ENCODE measurements at places on chromosomes 13 and 19. TPM values are rescaled to one million over a fixed set of nuclear protein-coding genes. Genes with fewer than 3 reads are reported as not detected.

DNA sequence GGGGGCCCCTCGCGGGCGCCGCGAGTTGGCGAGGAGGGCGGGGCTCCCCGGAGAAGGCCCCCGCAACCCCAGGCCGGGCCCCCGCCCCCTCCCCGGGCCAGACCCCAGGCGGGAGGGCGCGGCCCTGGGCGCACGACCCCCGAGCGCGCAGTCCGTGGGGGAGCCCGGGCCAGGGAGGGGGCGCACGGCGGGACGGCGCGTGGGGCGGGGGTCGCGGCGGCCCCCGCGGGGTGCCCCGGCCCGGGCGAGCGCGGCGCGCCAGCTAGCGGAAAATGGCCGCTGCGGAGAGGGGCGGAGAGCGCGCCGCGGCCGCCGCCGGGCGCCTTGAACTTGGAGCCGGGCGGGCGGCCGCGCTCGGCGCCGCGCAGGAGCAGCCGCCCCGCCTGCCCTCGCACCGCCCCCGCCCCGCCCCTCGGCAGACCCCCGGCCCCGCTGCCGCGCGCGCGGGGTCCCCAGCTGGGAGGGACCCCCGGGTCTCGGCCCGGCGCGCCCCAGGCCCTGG lies 6.4 kb upstream of the NFIC start:
- no peaks in the 10 kb centered on the region for H3K36me3 ChIP-seq
- peak overlapping the region; percentile 76 for H3K4me3 ChIP-seq
- H3K4me1 ChIP-seq = no peaks in the 10 kb centered on the region
- no peaks in the 10 kb centered on the region for H3K27me3 ChIP-seq

DNA sequence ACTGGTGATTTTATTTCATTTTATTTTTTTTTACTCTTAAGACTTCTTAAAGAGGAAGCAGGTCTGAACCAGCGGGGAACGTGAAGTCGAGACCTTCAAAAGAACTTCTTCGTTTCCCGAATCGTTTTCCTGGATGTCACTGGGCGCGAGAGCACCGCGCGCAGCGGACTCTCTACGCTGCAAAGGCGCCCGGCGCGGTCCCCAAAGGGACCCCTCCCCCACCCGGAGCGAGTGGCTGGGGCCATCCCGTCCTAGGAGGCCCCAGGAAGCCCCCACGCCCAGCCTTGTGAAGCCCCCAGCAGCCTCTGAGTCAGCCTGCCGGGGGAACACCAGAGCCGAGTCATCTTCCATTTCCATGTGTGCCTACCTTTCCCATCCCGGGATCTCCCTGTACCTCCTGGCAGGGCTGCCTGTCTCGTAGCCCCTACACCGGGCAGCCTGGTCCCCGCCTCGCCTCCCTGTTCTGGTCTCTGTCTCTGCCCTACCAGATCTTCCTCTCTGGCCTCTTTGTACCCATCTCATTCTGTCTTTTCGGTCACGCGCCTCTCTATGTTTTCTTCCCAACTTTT lies 608 bp downstream of the CD70 start:
- peaks cover 84% of the 10 kb centered on the region for H3K27me3 ChIP-seq
- H3K27ac ChIP-seq = no peak overlapping the region
- no peaks in the 10 kb centered on the region for H3K36me3 ChIP-seq
- no peak for DNase-seq

GRCh38 chr13:43126420-43126819 lies 103.0 kb downstream of the DNAJC15 start:
- no peak for DNase-seq
- H3K4me3 ChIP-seq = no peak overlapping the region
- H3K27ac ChIP-seq = no peak overlapping the region
- H3K4me1 ChIP-seq = peaks cover 22% of the 10 kb centered on the region
- no peaks in the 10 kb centered on the region for H3K36me3 ChIP-seq

DNA sequence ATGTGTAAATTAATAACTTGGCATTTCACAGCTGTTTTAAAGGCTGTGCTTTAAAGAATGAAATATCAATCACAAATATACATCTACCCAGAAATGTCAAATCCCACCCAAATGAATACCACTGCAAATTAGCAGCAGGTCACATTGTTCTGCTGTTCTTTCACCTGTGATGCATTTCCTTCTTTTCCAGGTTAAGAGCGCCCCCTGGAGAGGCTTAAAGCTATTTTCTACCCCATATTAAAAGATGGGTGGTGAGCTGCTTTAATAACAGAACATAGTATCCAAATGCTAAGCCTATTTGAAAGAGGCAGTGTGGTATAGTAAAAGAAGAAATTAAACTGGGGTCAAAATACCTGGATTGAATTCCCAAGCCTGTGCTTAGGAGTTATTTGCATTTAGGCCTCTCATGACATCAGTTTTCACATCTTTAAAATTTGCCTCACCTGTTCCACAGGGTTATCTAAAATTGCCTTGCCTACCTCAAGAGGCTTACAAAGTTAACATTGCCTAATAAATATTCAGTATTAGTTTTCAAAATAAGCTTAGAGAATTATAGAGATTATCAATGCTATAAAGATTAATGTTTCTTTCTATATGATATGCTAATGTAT lies 396.9 kb upstream of the SLITRK5 start:
- no peaks in the 10 kb centered on the region for H3K27me3 ChIP-seq
- no peak overlapping the region for H3K27ac ChIP-seq

DNA sequence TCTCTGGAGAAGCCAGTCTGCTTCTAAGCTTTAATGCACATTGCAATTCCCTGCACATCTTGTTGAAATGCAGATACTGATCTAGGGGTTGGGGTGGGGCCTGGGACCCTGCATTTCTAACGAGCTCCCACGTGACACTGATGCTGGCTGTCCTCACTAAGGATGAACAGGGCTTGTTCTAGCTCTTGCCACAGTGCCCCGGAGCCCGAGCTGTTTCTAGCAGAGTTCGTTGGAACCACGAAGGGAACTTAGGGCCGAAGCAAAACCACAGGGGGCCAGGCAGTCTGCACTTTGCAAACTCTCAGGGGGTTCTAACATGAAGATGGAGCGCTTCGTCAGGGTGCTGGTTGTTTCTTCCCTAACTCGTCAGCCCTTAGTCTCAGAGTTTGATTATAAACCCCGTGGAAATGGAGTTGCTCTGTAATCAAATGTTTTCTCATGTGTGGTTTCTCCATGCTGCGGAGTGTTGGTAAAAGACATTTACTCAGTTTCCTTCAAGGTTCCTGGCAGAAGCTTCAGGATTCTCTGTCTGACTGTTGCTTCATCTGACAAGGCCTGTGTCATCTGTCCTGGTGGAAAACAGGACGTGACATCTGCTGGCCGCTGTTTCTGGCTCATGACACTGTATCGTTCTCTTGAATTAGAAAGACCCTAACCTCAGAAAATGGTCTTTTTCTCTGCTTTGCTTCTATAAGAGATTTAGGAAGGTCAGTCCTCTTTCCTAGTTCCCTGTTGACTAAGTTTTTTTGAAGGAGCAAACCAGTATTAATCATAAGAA lies 221.5 kb downstream of the TEX29 start:
- no peaks in the 10 kb centered on the region for H3K4me1 ChIP-seq
- DNase-seq = no peak
- H3K27ac ChIP-seq = no peak overlapping the region
- peaks cover 13% of the 10 kb centered on the region for H3K27me3 ChIP-seq
- no peaks in the 10 kb centered on the region for H3K36me3 ChIP-seq

DNA sequence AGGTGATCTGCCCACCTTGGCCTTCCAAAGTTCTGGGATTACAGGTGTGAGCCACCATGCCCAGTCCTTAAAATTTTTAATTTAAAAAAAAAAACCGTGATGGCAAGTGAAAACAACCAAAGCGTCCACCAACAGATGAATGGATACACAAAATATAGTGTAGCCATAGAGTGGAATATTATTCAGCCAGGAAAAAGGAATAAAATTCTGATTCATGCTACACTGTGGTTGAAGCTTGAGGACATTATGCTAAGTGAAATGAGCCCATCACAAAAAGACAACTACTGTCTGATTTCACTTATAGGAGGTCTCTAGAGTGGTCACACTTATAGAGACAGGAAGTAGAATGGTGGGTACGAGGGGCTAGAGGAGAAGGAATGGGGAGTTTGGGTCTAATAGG lies 26.3 kb upstream of the KLF2 start:
- H3K4me1 ChIP-seq = no peaks in the 10 kb centered on the region
- no peak overlapping the region for H3K27ac ChIP-seq
- H3K36me3 ChIP-seq = no peaks in the 10 kb centered on the region

DNA sequence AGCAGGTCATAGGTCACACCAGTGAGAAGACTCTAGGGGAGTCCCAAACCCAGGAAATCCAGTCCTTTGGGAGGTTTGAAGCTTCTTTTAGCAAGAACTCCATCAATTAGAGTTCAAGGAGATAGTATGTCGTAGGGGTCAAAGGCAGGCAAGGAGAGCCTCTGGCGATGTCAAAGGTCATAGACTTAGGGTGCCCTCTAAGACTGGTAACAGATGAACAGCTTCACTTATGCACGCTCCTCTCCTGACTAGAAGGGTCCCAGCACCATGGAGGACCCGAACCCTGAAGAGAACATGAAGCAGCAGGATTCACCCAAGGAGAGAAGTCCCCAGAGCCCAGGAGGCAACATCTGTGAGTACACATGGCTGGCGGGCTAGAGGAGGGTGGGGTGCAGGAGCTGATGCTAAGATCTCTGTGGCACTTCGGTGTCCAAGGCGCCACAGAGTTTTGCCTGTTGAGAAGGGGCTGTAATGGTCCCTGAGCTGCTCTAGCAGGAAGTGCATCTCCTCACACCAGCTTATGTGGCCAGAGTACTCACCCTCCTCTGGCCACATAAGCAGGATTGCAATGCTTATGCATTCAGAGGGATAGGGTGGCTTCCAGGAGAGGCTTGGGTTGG lies 557 bp downstream of the ZNF576 start:
- peak overlapping the region; percentile 72 for H3K4me3 ChIP-seq
- DNase-seq = no peak
- H3K27ac ChIP-seq = peak overlapping the region; percentile 93
- H3K4me1 ChIP-seq = peaks cover 8% of the 10 kb centered on the region
- peaks cover 23% of the 10 kb centered on the region for H3K36me3 ChIP-seq

DNA sequence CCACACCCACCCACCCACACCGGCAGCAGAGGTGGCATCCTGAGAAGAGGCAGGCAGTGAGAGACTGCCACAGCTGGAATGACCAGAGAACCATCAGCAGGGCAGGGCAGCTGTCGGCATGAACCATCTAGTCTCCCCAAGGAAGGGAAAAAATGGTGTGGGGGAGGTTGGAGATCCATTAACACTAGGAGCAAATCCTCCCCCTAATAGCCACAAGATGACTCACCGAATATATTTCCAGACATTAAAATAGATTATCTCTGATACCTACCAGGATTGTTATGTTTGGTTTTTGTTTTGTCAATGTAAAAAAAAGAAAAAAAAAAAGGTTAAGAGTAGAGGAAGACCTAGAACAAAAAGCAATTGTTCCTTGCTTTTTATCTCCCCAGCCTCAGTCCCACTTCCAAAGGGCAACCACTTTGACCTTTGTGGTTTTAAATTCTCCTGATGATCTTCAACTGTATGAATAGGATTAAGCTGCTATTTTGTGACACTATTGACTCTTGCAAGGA lies 34.2 kb downstream of the THSD1 start:
- no peaks in the 10 kb centered on the region for H3K27me3 ChIP-seq
- H3K27ac ChIP-seq = no peak overlapping the region
- no peaks in the 10 kb centered on the region for H3K4me1 ChIP-seq
- peak; percentile 24 for DNase-seq
- no peaks in the 10 kb centered on the region for H3K36me3 ChIP-seq

GRCh38 chr13:88223958-88224357 lies 552.8 kb downstream of the SLITRK5 start:
- no peaks in the 10 kb centered on the region for H3K36me3 ChIP-seq
- H3K4me1 ChIP-seq = no peaks in the 10 kb centered on the region
- H3K27ac ChIP-seq = no peak overlapping the region
- DNase-seq = no peak

DNA sequence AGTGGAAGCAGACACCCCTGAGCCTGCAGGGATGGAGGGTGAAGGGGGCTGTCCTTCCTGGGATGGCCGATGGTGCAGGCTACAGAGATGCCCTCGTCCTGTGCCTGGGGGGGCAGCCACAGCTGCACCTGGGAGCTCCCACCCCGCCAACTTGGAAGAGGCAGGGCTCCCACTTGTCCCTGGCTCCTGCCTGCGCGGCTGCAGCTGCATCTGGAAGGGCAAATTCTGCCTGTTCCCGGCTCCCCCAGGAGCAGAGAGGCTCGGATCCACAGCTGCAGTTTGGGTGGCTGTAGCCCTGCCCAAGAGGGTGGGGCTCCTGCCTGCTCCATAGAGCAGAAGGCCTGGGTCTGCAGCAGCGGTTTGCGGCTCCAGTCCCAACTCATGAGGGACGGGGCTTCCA lies 2.2 kb downstream of the CEP89 start:
- peaks cover 10% of the 10 kb centered on the region for H3K4me1 ChIP-seq
- no peak overlapping the region for H3K27ac ChIP-seq
- H3K4me3 ChIP-seq = no peak overlapping the region
- no peaks in the 10 kb centered on the region for H3K36me3 ChIP-seq
- DNase-seq = no peak

- H3K4me1 ChIP-seq = no peaks in the 10 kb centered on the region
- H3K4me3 ChIP-seq = no peak overlapping the region
- no peak for DNase-seq
- H3K27me3 ChIP-seq = peaks cover 77% of the 10 kb centered on the region
Observed at GRCh38 chr19:54916822-54917221, 10.9 kb downstream of the NCR1 start.

GRCh38 chr19:15680478-15681322 lies 7.8 kb downstream of the CYP4F12 start:
- H3K27ac ChIP-seq = no peak overlapping the region
- no peak overlapping the region for H3K4me3 ChIP-seq
- no peak for DNase-seq
- H3K27me3 ChIP-seq = no peaks in the 10 kb centered on the region
- H3K36me3 ChIP-seq = no peaks in the 10 kb centered on the region

- H3K36me3 ChIP-seq = no peaks in the 10 kb centered on the region
- H3K27ac ChIP-seq = no peak overlapping the region
- H3K27me3 ChIP-seq = no peaks in the 10 kb centered on the region
Observed at GRCh38 chr13:110869231-110869804, 45.6 kb downstream of the ANKRD10 start.

ZNF560 gene
- polyA plus RNA-seq = 0.10 TPM

ZFR2 gene
- polyA plus RNA-seq = 0.18 TPM

MYH14 gene
- polyA plus RNA-seq = 0.02 TPM

MYPOP gene
- polyA plus RNA-seq = 5.1 TPM

ARRDC5 gene
- polyA plus RNA-seq = not detected

THSD8 gene
- not detected for polyA plus RNA-seq

CFD gene
- 2.5 TPM for polyA plus RNA-seq

ETHE1 gene
- 86.2 TPM for polyA plus RNA-seq
